Thymus (tissue), 14 donors: ENCODE measurements at places on chromosomes 6 and 20. TPM values are rescaled to one million over a fixed set of nuclear protein-coding genes. Genes with fewer than 3 reads are reported as not detected.
A peak's percentile ranks its signal among the peaks of the same experiment; 100 is the strongest.

DNA sequence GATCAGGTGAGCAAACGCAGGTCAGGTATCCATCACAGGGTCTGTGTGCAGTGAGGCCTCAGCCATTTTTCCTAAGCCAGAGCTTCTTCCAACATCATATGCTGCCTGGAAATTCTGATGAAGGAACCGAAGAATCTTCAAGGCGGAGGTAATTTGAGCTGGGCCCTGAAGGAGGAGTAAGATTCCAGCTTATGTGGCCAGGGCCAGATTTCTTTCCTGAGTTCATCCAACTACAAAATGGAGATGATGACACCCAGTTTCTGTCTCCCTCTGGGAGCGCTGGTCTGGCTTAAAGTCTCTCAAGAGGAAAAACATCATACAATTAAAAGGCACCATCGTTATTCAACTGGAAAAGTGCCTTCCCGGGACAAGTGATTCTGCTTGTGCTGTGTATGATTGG, 6.9 kb upstream of the MANBAL start:
- H3K27me3 ChIP-seq, result no peaks in the 10 kb centered on the region
- no peaks in the 10 kb centered on the region for H3K36me3 ChIP-seq
- no peak overlapping the region for H3K27ac ChIP-seq

- peak overlapping the region; percentile 95 for H3K27ac ChIP-seq
- no peak for DNase-seq
- H3K27me3 ChIP-seq, result no peaks in the 10 kb centered on the region
- no peak overlapping the region for H3K4me3 ChIP-seq
- peaks cover 44% of the 10 kb centered on the region for H3K4me1 ChIP-seq
Observed at GRCh38 chr20:53679597-53680309, 86.1 kb upstream of the ZNF217 start.

DNA sequence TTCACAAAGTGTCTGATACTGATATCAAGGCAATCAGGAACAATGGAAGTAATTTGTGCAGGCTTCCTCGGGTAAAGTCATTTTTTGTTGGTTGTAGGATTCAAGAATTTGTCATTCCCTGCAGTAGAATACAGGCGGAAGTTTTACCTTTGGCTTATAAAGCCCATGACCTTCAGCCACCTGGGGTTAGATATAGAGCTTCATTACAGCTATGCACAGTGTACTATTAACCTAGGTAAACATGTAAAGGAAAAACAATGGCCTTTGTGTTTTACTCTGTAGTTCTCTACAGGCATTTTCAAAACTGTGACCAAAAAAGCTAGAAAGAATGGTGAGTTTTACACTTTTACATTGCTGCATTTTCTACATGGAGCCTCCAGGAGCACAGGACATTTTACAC, 114.9 kb downstream of the NRSN1 start:
- no peaks in the 10 kb centered on the region for H3K36me3 ChIP-seq
- no peak overlapping the region for H3K4me3 ChIP-seq
- H3K27me3 ChIP-seq, result no peaks in the 10 kb centered on the region
- no peak for DNase-seq

- no peak overlapping the region for H3K27ac ChIP-seq
- DNase-seq, result no peak
Observed at GRCh38 chr6:24329022-24329421, 28.8 kb downstream of the DCDC2 start.

DNA sequence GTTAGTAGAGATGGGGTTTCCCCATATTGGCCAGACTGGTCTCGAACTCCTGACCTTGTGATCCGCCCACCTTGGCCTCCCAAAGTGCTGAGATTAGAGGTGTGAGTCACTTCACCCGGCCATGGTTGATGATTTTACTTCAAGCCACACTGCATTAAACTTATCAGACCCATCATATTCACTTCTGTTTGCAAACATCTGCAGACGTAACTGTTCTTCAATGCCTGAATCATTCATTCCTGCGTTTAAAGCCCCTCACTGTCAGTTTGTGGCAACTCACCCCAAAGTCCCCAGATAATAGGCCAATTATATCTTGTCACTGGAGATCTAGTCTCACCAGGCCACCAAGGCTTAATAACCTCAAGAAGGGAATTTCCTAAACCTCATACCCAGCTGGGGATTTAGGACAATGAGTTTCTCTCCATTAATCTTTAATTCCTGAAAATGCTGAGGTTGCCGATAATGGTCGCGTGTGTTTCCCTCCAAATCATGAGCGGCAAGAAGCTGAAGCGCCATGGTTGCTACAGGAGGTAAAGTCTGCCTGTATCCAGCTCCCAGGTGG, 229.6 kb downstream of the LY86 start:
- no peak overlapping the region for H3K4me3 ChIP-seq
- no peaks in the 10 kb centered on the region for H3K4me1 ChIP-seq
- no peak for DNase-seq
- no peak overlapping the region for H3K27ac ChIP-seq
- no peaks in the 10 kb centered on the region for H3K27me3 ChIP-seq
- H3K36me3 ChIP-seq, result no peaks in the 10 kb centered on the region

- H3K27me3 ChIP-seq, result peaks cover 2% of the 10 kb centered on the region
- H3K4me3 ChIP-seq, result no peak overlapping the region
- H3K27ac ChIP-seq, result no peak overlapping the region
- no peaks in the 10 kb centered on the region for H3K36me3 ChIP-seq
Observed at GRCh38 chr20:3744806-3745685, 12.6 kb downstream of the HSPA12B start.

Gene ACSS2
- total RNA-seq, result 11.3 TPM

GRCh38 chr6:158939255-158940159, 60.5 kb downstream of the RSPH3 start:
- no peaks in the 10 kb centered on the region for H3K36me3 ChIP-seq
- peak overlapping the region; percentile 21 for H3K4me3 ChIP-seq
- DNase-seq, result peak; percentile 10
- no peaks in the 10 kb centered on the region for H3K4me1 ChIP-seq
- H3K27ac ChIP-seq, result no peak overlapping the region

- no peak overlapping the region for H3K4me3 ChIP-seq
- DNase-seq, result no peak
- no peaks in the 10 kb centered on the region for H3K4me1 ChIP-seq
- no peaks in the 10 kb centered on the region for H3K27me3 ChIP-seq
Observed at GRCh38 chr6:165704045-165704748, 41.2 kb upstream of the PDE10A start.

Gene NFATC2
- total RNA-seq, result 2.4 TPM

Gene FRK
- total RNA-seq, result 0.80 TPM
